ENCODE measurements at places on chromosomes 6 and 20.

- DNase-seq: no peak
Observed at GRCh38 chr6:129181001-129181400, 298.1 kb downstream of the LAMA2 start.

- DNase-seq: no peak
Observed at GRCh38 chr20:21137078-21137477, 11.2 kb downstream of the KIZ start.

DNA sequence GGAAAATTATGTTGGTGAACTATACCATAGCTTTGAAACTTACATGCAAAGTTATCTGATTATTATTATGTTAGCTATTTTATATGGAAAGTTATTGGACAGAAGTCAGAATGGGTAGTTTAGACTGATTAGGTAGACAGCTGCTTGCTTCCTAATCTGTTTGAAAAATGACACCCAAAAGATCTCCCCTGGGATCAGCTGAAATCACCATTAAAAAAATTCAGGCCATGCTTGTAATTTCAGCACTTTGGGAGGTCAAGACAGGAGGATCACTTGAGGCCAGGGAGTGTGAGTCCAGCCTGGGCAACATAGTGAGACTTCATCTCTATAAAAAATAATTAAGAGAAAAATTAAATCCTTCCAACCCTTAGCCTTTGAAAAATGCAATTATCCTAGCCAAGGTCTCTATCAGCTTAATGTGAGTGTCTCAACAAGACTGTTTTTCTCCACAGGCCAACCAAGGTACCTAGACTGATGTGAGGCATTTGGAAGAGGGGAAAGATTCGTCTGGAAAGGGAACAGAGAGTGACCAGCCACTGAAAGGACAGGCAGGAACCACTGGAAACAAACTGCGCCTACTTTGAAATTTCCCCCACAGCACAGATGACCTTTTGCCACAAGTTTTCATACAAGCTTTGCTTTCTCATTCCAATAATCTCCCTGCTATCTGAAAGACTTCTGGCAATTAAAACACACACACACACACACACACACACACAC lies 232.3 kb downstream of the GMPR start:
- no peak for DNase-seq

DNA sequence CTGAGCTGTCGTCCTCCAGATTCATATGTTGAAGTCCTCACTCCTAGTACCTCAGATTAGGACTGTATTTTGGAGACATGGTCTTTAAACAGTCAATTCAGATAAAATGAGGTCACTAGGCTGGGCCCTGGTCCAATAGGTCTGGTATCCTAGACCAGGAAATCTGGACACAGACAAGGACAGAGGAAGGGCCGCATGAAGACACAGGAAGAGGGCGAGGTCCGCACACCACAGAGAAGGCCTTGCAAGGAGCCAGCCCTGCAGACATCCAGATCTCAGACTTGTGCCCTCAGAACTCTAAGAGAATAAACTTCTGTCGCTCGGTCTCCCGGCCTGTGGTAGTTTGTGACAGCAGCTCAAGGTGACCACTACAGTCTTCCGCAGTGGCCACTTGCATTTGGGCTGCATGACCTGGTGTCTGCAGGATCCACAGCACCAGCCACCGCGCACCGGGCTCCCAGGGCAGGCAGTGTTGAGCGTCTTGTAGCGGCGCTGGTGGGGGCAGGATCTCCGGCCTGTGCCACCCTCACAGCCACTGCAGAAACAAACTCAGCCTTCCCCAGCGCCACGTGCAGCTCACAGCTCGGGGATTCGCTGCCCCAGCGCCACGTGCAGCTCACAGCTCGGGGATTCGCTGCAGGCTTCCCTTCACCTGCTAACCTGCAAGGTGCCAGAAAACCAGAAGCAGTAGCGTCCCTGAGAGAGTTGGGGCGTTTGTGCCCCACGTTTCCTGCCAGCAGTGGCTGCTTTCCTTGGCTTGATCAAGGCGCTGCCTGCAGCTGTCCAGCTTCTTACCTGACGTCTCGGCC lies 6.0 kb upstream of the RBM38 start:
- no peak for DNase-seq

- DNase-seq: no peak
Observed at GRCh38 chr20:61628901-61629601, 377.0 kb downstream of the CDH4 start.

GRCh38 chr6:150028799-150029198 lies 3.5 kb upstream of the RAET1L start:
- no peak for DNase-seq

DNA sequence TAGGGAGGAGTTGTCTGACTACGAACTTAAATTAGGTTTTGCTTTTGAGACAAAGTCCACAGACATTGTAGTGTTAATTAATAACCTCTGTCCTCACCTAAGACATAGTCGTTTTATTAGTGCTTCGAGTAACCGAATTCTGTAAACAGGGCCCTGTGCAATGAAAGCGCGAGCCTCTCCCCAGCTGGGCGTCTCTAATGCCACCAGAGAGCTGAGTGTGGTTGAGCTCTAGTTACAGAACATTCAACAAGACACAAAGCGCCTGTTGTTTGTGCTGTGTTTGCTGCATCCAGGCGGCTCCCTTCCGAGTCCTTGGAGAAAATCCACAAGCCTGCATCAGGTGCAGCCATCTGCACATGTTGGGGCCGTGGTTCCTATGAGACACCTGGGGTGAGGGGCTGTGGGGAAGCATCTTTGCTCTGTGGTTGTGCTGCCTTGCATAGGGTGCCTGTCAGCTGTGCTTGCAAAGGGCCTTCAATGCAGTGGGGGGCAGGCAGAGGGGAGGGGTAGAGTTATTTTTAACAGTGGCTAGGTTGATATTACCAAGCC lies 63.9 kb downstream of the CD164 start:
- DNase-seq: no peak

DNA sequence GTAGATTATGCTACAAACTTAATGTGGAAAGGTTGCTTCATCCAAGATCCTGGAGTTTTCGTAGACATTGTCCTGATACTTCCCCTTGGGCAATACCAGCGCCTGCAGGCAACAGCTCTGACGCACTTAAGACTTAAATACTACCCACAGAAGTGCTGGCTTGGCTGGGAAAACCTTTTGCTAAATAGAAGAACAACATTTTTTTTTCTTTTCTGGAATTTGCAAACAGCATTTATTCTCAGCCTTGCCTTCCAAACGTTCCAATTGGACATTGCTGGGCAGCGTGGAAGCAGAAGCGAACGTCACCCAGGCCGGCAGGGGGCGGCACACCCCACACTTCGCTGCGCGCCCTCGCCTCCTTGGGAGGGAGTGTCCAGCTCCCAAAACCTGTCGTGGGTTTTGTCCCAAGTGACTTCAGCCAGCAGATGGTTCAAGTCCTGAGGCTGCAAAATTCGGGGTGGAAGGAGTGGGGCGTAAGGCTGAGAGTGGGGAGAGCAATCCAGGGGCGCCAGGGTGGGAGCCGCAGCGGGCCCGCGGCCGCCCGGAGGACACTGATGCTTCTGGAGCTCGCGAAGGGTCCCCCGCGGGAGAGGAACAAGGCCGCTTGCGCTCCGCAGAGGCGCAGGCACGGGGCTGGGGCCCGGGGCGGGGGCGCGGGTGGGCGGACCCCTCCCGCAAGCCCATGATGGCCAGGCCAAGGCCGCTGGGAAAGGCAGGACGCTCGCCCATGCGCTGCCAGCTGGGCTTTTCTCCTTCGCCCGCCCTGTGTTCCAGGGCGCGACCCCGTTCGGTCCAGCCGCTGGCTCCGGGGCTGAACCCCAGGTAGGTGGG lies 60.8 kb upstream of the MAP3K4 start:
- peak; percentile 89 for DNase-seq

DNA sequence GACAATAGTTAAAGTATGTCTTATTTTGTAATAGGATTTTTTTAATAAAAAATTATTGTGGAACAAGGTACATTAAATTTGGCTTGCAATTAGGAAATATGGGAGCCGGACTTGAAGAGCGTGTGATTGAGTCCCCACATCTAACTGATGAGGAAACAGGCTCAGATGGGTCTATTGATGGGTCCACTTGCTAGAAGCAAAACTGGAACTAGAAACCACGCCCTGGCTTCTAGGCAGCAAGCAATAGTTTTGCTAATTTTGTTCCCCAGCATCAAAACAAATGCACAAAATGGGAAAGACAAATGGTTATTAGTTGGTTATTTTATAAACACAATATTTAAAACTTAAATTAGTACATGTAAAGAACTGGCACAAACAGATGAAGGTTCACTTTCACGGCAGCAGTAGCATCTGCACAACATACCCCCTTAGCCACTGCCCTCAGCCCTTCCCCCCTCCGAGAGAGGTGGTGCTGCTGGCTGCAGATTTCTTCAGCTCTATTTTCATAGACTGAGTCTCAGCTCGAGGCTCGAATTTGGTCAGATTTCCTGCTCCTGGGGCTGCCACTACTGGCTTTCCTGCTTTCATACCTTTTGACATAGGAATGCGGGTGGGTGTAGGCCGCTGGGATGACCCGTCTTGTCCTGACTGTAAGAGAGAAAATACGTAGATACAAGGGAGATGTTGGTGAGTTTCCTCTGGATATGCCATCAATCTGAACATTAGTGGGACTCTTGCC lies 23.8 kb upstream of the TMEM30A start:
- no peak for DNase-seq

GRCh38 chr6:37650071-37650481 lies 47.6 kb downstream of the MDGA1 start:
- DNase-seq: no peak

All from fibroblast of gingiva (primary cell).